ENCODE measurements at places on chromosomes 1 and 21.

GRCh38 chr1:23211955-23212354 is 5.3 kb downstream of the HTR1D start:
- DNase-seq = no peak

- DNase-seq = no peak
Measured at GRCh38 chr1:70922196-70922595, 125.4 kb downstream of the PTGER3 start.

- DNase-seq = peak; percentile 71
Measured at GRCh38 chr1:2548068-2548589, 8.0 kb upstream of the TNFRSF14 start.

DNA sequence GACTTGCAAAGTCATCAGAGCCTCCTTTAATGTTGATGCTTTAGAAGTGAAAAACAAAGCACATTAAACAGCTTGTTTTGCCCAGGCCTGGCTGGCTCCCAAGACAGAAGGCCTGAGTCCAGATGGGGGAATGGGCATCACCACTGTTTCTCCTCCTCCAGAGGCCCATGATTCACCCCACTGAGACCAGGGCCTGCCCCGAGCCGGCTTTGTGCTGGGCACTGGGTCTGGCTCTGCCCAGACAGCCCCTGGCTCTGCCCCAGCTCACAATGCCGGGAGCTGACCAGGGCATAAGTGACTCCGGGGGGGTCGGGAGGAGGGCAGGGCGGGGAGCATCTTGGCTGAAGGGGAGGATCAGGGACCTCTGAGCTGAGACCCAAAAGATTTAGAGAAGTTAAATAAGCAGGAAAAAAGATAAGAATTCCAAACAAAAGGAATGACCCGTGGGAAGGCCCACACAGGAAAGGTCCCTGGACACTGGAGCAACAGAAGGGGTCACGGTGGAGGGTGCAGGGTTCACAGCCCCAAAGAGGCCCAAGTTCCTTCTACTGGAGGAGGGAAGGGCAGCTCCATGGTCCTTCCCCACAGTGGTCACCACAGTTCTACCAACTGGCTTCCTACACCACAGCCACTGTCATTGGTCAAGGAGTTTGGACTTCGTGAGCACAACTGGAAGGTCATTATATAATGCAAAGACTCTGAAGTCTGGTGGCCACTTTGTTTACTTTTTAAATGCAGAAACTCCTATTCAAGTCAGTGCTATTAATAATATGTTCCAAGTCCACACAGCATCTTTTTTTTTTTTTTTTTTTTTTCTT is 5.5 kb downstream of the C2CD2 start:
- peak; percentile 80 for DNase-seq

DNA sequence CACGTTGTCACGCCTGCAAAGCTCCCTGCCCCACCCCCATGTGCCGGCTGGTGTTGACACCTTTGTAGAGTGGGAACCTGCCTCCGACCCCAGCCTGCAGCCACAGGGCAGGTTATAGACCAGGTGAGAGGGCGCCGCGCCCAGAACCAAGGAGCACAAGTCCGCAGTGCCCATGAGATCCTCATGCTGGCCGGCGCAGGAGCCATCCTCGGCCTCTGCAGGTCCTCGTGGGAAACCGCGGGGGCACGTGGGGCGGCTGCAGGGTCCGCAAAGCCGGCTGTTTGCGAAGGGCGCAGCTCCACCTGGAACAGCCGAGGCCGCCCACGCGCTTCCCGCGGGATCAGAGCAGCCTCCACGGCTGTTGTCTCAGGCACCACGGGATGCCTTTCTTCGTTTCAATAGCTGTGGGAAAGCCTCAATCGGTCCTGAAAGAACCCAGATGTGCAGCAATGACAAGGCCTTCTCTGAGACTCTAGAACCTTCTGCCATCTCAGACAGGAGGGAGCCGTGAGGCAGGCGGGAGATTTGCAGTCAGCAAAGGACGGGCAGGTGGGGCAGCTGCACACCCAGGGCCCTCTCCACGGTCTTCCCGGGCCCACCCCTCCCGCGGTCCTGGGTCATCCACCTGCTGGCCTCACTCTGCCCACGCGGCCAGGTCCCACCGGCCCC is 29.9 kb downstream of the POFUT2 start:
- DNase-seq = no peak

- no peak for DNase-seq
Measured at GRCh38 chr1:35426097-35426586, 131.1 kb downstream of the KIAA0319L start.

DNA sequence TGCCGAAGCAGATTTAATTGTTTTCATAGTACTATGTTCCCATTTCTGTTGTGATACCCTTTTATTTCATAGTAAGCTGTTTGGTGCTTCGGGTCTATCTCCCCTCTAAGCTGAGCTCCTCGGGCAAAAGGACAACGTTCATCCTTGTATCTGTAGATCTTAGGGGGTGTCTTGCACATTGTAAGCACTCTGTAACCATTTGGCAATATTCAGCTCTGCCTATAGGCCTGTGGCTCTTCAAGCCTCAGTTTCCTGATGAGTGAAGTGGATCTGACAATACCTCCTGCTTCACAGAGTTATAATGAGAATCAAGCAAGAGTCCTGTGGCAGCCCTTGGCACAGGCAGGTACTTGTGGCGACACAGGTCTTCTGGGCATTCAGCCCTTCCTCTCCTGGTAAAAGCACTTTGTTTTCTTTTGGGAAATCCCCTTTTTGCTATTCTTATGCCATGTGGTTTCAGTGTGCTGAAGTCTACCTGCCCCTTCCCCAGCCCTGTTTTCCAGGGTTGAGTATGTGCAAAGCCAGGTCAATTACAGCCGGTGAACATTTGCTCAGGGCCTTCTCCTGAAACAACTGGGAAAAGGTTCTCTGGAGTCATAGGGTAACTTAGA is 8.5 kb upstream of the EXO1 start:
- no peak for DNase-seq

GRCh38 chr1:1001057-1001783 is 1.3 kb upstream of the HES4 start:
- DNase-seq = no peak

DNA sequence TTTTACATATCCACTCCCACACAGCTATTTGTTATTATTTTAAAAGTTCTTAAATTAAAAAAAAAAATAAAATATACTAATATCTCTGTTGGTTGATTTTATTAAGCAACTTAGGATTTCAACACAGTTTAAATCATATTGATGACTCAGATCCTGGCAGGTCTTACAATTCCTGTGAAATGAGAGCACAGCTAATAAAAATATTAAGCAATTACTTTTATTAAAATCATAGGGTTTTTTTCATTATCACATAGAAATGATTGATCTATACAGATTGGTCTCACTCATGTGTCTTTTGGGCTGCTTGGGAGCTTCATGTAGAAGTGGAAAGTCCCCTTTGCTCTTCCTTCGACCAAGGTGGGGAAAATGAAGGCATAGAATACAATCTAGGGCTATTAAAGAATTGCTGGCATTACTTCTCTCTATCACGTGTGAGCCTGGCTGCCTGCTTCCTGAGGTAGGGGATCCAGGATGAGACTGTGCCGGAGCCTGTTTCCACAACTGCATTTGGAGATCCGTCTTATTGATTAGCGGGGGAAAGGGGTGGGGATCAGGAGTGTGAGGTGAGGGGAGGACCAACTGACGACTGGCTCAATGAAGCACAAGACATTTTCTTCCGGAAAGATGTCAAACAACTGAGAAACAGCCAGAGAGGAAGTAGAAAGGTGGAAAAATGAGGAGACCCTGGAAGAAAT is 858.0 kb downstream of the USP25 start:
- peak; percentile 93 for DNase-seq

DNA sequence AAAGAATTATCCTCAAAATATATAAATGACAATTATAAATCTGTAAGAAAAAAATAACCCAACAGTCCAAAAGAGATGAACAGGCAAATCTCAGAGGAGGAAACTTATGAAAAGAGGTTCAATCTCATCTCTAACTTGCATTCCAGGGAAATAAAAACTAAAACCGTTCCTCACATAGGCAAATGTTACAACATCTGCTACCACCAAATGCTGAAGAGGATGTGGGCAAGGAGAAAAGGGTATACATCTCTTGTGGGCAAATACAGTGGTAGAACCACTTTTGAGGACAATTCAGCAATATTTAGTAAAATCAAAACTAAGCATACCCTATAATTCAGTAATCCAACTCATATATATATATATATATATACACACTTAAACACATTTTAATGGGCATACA is 33.7 kb upstream of the SGIP1 start:
- no peak for DNase-seq

DNA sequence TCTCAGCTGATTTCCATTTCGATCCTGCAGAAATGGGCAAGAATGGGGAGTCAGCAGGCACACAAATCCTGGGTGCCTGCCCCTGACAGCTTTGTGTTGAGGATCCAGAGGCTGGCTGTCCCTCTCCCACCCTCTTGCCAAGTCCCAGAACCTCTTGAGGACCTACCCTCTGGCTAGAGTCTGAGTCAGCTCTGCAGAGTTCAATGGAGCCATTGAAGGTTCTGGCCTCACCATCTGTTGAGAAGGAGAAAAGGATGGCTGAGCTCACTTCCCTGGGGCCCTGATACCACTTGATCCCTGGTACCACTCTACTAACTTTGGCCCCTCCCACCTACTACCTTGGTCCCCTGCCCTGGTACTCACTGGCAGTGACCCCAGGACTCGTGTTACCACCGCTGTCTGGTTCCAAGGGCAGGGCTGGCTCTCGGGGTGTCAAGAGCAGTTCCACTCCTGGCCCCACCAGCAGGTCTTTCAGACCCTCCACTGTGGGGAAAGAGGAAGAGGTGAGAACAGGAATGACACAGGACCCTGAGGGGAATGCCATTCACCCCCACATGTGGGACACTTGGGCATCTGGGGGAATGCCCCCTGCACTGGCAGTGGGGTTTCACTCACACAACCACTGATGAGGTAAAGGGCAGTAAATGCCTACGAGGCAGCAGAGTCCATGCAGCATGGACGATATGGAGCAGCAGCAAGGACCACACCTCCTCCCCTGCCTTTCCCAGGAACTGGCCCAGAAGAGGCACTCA is 10.5 kb downstream of the RXFP4 start:
- DNase-seq = no peak

- DNase-seq = no peak
Measured at GRCh38 chr21:39152271-39152670, 31.0 kb downstream of the PSMG1 start.

DNA sequence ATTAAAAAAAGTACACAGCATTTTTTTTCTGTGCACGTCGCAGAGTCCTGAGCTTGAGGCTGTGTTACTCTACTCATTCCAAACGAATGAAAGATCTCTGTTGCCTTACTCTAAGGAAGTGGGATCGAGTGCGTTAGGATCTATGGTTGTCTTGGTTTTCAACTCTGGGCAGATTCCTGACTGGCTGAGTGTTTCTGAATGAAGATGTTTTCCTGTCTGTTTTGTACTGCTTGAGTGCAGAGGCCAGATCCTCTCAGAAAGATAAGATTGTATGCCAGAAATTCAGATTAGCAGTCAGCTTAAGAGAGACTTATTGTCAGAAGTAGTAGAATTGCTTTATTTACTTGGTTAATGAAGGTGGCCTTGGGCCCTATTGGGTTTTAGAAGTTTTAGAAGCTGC is 14.0 kb downstream of the PLA2G2E start:
- no peak for DNase-seq

- peak; percentile 75 for DNase-seq
Measured at GRCh38 chr1:16248603-16249516, 11.9 kb upstream of the CPLANE2 start.

DNA sequence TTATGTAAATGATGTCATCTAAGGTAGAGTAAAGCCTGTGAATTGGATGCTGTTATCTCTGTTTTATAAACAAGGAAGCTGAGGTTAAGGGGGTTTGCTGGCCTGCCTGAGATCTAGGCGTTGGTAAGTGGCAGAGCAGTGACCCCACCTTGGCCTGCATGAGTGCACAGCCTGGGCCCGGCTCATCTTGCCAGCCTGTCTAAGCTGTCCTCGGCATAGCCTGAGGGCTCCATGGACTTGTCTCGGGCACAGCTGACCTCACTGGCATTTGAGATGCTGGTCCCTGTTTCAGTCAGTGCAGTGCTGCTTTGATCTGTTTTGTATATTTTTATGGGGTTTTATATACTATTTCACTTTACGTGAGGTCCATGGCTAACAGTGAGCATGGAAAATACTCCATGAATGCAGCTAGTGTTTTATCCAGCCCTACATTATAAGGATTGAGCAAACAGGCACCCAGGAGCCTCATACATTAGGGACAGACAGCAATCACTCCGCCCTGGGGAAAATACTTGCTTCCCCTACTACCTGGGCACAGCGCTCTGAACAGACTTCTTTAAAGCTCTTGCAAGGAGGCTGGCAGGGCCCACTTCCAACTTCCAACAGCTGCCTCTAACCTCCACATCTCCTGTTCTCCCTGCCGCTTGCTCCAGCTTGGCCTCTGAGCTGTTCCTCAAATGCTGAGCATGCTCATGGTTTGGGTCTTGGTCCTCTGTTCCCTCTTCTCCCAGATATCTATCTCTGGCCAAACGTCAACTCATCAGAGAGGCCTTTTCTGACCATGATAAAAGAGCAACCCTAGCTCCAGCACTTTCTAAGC is 150.6 kb upstream of the HMGB4 start:
- no peak for DNase-seq

- DNase-seq = no peak
Measured at GRCh38 chr1:33578557-33579448, 106.4 kb downstream of the ZSCAN20 start.

DNA sequence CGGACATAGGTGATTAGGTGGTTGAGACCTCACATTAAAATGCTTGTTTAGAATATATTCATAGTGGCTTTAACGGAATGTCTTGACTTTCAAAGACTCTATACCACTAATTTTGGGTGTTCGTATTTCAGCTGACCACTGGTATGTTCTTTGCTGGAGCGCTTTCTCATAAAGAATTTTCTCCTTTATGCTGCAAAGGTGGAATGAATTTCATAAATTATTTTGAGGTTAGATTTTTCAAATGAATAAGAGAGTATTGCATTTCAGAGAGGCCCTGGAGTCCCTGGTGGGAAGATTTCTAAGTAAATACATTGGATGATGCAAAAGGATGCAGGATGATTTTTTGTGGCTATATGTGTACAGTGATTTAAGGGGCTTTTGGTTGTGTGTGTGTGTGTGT is 55.8 kb downstream of the HUNK start:
- no peak for DNase-seq

DNA sequence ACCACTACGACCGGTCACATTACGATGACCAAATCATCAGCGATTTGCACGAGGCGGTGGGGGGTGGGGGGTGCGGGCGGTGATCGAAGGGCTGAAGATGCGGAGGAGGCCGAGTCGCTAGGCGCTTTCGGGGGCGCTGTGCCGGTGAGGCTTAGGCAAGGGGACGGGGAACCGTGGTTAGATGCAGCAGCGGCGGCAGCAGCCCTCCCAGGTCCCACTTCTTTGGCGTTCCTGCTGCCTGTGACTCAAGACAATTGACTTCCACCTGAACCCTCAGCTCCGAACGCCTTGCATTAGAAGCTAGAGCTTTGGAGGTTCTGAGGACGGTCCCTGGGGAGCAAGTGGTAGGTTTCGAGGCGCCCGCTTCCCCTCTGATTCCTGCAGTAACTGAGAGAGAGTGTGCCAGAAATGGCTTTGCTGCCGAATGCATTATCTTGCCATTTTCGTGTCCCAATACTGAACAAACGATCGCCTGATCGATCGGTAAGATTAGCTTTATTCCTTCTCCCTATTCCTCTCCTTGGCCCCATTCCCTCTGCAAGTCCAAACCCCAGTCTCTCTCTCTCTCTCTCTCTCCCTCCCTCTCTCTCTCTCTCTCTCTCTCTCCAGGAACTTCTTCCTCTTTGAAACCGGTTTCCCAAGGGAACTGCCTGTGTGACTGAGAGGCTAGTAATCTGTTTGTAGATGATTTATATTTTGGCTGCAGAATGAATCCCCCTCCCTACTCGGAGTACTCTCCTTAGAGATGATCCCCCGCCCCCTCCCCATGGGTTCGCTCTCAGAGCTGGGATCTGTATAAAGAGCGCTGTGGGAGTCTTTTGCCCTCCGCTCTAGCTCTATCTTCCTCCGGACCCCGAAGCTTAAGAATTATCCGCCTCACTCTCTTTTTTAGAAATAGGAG is 735 bp upstream of the BRINP3 start:
- peak; percentile 33 for DNase-seq

All from cardiac fibroblast (primary cell).